Activated gamma-delta T cell (primary cell): ENCODE measurements at places on chromosomes 3 and 15.

- DNase-seq: no peak
Measured at GRCh38 chr3:190001426-190001825, 119.3 kb downstream of the P3H2 start.

DNA sequence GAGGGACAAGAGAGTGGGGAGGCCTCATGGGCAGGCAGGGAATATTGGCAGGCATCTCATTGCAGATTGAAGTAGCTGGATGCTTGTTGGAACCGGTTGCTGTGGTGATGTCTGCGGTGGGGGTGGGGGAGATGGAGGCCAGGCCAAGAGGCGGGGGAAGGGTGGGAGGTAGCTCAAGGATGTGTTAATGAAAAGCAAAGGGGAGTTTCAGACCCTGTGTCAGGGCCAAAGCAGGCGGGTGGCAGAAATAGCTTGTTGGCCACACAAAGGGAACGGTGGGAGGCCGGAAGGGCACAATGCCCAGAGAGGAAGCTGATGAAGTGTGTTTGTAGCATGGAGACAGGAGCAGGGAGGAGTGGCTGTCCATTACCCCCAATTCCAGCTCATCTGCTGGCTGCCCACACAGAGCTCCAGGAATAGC is 28.0 kb downstream of the CCDC33 start:
- no peak for DNase-seq

GRCh38 chr3:75001330-75001729 is 386.9 kb upstream of the CNTN3 start:
- DNase-seq: no peak

DNA sequence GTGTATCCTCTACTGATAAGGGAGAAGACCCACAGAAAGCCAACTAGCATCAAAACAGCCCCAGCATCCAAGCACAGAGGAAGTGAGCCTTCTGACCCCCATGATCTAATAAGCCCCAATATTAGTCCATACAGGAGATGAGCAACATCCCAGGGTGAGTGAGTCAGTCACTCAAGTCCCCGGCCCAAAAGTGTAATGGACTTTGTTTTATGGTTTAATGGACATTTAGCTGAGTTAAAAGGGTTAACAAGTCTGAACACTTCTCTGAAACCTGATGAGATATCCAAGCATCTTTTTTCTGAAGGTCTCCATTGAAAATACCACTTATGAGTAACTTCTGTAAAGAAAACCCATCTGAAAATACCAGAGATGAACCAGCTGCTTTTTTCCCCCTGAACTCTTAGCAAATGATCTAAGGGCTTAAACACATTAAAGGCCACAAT is 115.6 kb downstream of the GREM1 start:
- no peak for DNase-seq

DNA sequence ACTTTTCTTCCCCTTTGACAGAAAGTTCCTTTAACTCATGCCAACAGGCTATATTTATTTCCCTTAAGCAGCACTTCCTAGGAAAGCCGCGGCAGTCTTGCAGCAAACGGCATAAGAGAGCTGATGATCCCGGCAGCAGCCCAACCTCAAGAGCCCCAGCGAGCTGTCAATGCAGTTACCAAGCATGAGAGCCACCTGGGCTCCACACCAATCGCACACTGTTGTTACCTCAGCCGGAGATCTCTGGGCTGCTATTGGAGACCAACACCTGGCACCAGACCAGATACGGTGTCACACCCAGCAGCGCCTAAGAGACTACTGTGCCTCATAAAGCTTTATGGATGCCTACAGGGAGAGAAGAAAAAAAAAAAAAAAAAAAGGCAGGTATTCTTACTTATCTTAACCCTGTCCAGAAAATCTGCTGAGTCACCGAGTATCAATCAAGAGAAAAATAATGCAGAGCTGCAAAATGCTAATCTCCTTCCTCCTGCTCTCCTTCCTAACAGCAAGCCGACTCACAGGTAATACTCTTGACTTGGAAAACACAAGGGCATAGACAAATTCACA is 11.7 kb downstream of the ABCC5 start:
- no peak for DNase-seq

- DNase-seq: no peak
Measured at GRCh38 chr15:41949401-41950126, 22.8 kb downstream of the EHD4 start.

GRCh38 chr15:29518442-29518841 is 248.8 kb upstream of the NSMCE3 start:
- DNase-seq: no peak

DNA sequence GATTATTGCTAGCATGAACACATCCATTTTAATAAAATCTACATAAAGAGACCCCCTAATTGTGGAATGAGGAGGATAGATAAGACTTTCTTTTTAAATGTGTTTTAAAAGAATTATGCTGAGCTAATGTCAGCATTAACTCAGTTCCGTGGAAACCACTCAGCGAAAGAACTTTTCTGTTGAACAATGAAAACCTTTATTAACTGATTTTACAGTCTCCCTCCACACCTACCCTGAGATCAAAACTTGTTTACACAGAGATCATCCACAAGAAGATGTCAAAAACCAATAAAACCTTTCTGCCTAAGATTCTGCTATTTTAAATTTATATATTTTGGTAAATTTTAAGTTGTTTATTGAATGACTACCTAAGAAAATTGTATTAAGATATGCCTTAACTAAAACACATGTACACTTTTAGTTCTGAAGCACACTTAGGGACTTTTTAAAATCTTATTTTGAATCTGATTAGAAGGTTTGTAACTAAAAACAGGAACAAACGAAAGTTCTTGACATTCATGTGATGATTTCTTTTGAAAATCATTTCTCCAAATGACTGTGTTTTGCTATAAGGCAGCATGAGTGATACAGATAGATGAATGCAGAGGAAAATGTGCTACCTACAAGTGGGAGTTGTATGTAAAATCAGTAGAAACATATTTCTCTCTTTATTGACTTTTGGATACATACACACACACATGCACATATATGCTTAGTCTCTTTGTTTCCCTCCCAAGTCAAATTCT is 369.0 kb downstream of the UNC13C start:
- no peak for DNase-seq

GRCh38 chr3:136658946-136659682 is 93.1 kb downstream of the STAG1 start:
- no peak for DNase-seq

DNA sequence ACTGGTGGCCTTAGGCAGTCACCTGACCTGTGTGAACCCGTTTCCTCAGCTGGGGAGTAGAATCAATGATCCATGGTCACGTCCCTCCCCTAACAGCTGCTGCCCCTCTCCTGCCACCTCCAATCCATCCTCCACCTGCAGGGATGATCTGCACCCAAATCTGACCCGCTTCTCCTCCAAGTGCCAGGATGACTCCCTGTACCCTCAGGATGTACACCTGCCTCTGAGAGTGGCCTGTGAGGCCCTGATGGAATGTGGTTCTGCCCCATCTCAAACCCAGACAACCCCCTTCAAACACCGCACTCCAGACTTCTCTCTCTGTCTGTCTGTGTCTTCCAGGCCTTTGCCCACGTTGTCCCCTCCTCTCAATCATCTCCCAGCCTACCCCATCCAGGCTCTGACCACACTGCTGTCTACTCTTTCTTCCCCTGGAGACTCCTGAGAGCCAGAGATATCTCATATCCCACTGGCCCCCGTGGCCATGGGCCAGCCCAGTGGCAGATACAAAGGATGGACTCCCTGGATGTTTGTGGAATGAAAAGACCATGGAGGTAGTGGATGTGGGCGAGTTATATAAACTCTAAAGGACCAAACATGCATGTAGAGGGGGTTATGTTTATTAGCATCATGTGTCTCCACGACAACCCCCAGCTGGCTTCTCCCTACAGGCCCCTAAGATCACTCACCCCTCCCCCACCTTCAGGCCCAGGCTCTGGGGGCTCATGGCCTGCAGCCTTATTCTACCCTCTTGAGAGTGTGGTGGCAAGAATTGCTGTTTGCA is 84.9 kb downstream of the SMAD6 start:
- no peak for DNase-seq

GRCh38 chr3:190617185-190617584 is 103.3 kb downstream of the IL1RAP start:
- DNase-seq: no peak

- DNase-seq: no peak
Measured at GRCh38 chr3:55000546-55000945, 72.7 kb upstream of the LRTM1 start.

GRCh38 chr3:20742903-20743552 is 557.0 kb upstream of the SGO1 start:
- DNase-seq: no peak

DNA sequence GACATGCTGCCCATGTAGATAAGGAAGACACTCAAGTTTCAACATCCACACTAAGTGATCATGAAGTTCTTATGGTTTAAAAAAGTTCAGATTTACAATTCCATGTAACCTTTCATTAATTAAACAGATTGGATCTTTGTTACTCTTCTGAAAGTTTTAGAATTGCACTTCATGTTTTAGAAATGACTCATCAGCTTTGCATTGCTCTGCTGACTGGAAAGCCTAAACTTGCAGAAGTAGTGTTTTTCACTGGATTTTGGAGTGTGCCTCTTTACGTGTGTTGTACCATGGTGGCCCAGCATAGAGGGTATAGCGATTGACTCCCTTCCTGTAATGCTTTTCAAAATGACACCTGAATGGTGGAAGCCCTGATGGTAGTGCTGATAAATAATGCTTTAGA is 157.9 kb downstream of the BBX start:
- DNase-seq: no peak

GRCh38 chr3:38834110-38834509 is 18.1 kb upstream of the SCN10A start:
- DNase-seq: no peak

- no peak for DNase-seq
Measured at GRCh38 chr15:76993114-76993725, 1.7 kb upstream of the PSTPIP1 start.

DNA sequence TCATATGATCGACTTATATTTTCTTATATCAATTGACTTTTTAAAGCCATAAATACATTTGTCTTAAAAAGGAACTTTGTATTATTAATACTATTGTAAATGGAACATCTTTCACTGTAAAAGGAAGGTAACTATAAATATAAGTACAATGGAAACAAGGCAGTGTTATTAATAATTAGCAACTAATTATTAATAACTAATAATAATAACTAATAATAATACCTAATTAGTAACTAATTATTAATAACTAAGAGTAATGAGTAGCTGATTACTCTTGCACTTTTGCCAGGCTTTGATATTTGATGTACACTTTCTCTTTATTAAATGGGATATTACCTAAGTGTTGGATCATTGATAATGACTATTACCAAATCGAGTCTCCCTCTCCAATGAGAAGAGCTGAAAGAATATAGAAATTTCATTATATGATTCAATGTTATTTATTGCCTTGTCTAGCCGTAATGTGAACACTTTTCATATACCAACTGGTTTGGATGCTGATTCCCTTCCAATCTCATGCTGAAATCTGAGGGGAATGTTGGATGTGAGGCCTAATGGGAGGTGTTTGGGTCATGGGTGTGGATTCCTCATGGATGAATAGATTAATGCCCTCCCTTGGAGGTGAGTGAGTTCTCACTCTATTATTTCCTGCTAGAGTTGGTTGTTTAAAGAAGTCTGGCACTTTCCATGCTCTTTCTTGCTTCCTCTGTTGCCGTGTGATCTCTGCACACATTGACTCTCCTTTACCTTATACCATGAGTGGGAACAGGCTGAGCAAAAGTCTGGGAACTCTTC is 202.1 kb upstream of the ZBTB20 start:
- no peak for DNase-seq

GRCh38 chr3:72344647-72345046 is 503.6 kb downstream of the SHQ1 start:
- no peak for DNase-seq

GRCh38 chr15:95410757-95411156 is 919.7 kb upstream of the NR2F2 start:
- DNase-seq: no peak

DNA sequence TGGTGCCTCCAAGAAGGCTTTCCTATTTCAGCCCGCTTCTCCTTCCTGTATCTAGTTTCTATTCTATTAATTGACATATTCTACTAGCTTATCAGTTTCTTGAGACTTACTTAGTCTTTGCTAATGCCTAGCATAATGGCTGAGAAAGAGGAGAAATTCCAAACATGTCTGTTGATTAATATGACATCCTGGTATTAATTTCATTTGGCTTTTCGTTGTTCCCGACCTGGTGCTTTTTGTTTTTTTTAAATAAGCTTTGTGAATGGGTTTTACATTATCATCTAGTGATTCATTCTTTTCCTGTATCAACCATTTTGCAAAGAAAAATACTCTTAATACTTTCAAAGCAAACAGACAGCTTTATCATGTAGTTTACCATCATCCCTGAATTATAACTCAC is 13.1 kb downstream of the WDR53 start:
- no peak for DNase-seq

DNA sequence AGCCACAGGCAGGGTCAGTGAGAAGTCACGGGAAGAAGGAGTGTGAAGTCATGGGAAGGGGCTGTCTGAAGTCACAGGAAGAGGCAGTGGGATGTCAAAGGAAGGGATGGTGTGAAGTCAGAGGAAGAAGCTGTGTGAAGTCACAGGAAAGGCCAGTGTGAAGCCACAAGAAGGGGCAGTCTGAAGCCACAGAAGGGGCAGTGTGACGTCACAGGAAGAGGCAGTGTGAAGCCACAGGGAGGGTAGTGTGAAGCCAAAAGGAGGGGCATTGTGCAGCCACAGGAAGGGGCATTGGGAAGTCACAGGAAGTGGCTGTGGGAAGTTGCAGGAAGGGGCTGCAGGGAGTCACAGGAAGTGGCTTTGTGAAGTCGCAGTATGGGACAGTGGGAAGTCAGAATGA is 35.1 kb downstream of the GASK1A start:
- no peak for DNase-seq

DNA sequence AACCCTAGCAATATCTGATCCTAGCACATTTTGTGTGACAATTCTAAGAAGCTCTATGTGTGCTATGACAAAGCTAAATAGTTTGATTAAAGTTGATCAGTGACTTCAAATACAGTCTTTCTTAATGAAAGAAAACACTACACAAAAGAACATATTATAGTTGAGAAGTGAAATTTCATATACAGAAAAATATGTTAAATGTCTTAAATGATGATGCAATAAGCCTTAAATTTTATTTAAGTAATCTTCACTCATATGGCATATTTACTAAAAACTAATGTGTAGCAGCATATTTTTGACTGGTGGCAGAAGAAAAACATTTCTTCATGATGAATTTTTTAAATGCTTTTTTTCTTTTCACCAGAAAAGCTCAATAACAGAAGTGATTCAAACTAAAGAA is 485.5 kb downstream of the TUSC7 start:
- DNase-seq: no peak

GRCh38 chr3:32397941-32398340 is 6.3 kb downstream of the CMTM7 start:
- DNase-seq: no peak

DNA sequence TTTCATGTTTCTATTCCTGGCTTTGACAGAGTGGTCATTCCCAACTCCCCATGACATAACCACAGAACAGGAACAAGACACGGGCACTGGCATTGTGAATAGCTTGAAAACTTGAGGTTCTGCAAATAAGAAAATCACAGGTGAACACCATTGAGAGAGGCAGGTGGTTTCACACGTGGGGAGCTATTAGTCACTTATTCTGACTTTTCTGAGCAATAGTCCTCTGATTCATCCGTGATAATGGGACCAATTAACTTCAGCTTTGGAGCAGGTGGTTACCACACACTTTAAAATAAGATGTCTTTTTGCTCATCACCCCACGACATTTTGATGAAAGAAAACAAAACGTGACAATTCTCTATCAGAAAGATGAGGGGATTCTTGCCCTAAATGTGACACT is 224.7 kb downstream of the KLF13 start:
- DNase-seq: no peak
